ENCODE measurements at places on chromosomes 13 and 19. TPM values are rescaled to one million over a fixed set of nuclear protein-coding genes. Genes with fewer than 3 reads are reported as not detected.

Gene CACNG6
- not detected for total RNA-seq

Gene PDCD2L
- 6.5 TPM for total RNA-seq

Gene ZNF507
- 15.6 TPM for total RNA-seq

Gene NOVA2
- not detected for total RNA-seq

Gene FAM174C
- total RNA-seq: 15.2 TPM

Gene IFNL1
- total RNA-seq: not detected

Gene CNFN
- not detected for total RNA-seq

Gene SIGLEC14
- total RNA-seq: not detected

Gene ABHD8
- total RNA-seq: 18.2 TPM

Gene CCDC70
- not detected for total RNA-seq

Gene ZNF699
- total RNA-seq: 26.1 TPM

Gene SMIM44
- total RNA-seq: not detected

Gene ACP7
- 1.1 TPM for total RNA-seq

Gene HIF3A
- 0.12 TPM for total RNA-seq

Gene APBA3
- 22.5 TPM for total RNA-seq
